ENCODE measurements at places on chromosomes 7 and 10.

DNA sequence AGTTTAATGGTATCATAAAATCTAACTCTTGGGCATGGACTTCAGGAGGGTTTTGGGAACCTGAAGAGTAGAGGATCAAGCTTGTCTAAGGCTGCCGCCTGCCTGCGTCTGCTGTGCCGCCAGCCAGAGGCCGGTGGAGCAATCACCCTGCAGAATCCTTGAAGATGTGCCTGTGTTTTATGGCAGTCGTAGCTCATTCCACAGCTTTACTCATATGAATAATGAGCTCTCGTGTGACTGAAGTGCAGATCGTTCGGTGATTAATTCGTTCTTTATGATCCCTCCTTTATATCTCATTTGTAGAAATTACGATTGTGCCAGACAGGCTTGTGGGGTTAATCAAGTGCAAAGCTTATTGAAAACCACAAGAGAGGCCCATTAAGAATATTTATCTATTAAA, 100.8 kb downstream of the ACTR3B start:
- H3K4me1 ChIP-seq, result peaks cover 5% of the 10 kb centered on the region
- peaks cover 6% of the 10 kb centered on the region for H3K36me3 ChIP-seq
- DNase-seq, result no peak
- H3K27ac ChIP-seq, result no peak overlapping the region
- H3K4me3 ChIP-seq, result no peak overlapping the region

GRCh38 chr10:15620337-15620736, 99.4 kb downstream of the ITGA8 start:
- H3K27me3 ChIP-seq, result no peaks in the 10 kb centered on the region
- H3K4me1 ChIP-seq, result no peaks in the 10 kb centered on the region
- DNase-seq, result no peak
- H3K27ac ChIP-seq, result no peak overlapping the region
- H3K4me3 ChIP-seq, result no peak overlapping the region
- H3K36me3 ChIP-seq, result no peaks in the 10 kb centered on the region

DNA sequence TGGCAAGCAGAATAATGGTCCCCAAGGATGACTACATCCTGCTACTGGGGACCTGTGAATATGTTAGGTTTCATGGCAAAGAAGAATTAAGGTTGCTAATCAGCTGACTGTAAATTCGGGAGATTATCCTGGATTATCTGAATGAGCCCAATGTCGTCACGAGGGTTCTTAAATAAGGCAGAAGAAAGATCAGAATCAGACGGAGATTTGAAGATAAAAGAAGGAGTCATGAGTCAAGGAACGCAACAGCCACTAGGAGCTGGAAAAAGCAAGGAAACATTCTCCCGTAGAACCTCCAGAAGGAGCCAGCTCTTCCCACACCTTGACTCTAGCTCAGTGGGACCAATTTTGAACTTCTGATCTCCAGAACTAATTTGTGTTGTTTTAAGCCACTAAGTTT, 82.9 kb upstream of the APBB1IP start:
- H3K27me3 ChIP-seq, result peaks cover 26% of the 10 kb centered on the region
- no peaks in the 10 kb centered on the region for H3K4me1 ChIP-seq
- H3K27ac ChIP-seq, result no peak overlapping the region
- no peaks in the 10 kb centered on the region for H3K36me3 ChIP-seq
- no peak for DNase-seq
- H3K4me3 ChIP-seq, result no peak overlapping the region

GRCh38 chr7:34838329-34838728, 180.3 kb downstream of the NPSR1 start:
- no peaks in the 10 kb centered on the region for H3K4me1 ChIP-seq
- H3K4me3 ChIP-seq, result no peak overlapping the region
- H3K27me3 ChIP-seq, result peaks cover 21% of the 10 kb centered on the region
- H3K27ac ChIP-seq, result no peak overlapping the region

- no peaks in the 10 kb centered on the region for H3K36me3 ChIP-seq
- DNase-seq, result no peak
- H3K4me3 ChIP-seq, result no peak overlapping the region
- no peaks in the 10 kb centered on the region for H3K4me1 ChIP-seq
- H3K27ac ChIP-seq, result no peak overlapping the region
Observed at GRCh38 chr10:33236916-33237315, 97.6 kb downstream of the NRP1 start.

DNA sequence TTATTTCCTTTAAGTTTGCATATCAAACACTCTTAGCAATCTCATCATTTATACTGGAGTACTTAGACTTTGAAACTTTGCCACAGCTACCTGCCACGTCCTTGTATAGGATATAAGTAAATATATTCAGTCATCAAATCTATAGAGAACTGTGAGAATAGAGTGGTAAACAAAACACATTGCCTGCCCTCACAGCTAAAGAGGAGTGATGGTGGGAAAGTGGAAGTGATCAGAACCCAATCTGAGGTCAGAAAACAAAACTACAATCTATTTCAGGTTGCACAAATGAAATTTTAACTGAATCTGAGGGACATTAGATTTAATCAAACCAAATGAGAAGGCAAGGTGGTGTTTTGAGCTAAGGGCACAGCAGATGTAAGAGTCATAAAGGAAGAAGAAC, 74.8 kb downstream of the ZEB1 start:
- no peaks in the 10 kb centered on the region for H3K27me3 ChIP-seq
- no peak overlapping the region for H3K4me3 ChIP-seq
- H3K27ac ChIP-seq, result no peak overlapping the region
- H3K4me1 ChIP-seq, result peaks cover 27% of the 10 kb centered on the region
- no peak for DNase-seq

DNA sequence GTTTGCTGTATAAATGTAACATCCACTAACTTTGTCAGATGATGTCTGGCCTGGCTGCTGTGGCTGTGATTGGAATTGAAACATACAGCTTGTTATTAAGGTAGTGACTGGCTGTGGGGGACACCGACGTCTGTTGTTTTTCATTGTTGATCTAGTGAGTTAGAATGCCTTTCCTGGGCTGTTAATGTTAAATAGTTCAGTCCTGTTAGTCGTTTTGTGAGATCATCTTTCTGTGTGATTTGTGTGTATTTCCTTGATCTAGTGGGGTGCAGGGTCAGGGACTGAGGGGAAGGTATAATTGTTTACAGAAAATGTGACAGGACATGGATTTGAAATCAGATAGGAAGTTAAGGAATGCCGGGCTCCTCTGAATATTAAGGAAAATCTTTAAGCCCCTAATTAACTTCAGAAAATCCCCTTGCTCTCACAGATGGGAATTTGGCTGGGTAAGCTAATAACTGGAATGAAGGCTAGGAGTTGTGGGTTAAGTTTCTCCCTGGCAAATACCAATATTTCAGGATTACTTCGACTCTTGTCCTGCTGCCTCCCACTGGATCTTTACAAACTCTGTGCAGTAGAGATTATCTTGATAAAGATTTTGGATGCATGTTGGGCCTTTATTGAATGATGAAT, 163.1 kb downstream of the AUTS2 start:
- no peak overlapping the region for H3K4me3 ChIP-seq
- no peaks in the 10 kb centered on the region for H3K4me1 ChIP-seq
- no peak for DNase-seq
- no peak overlapping the region for H3K27ac ChIP-seq
- peaks cover 7% of the 10 kb centered on the region for H3K27me3 ChIP-seq

DNA sequence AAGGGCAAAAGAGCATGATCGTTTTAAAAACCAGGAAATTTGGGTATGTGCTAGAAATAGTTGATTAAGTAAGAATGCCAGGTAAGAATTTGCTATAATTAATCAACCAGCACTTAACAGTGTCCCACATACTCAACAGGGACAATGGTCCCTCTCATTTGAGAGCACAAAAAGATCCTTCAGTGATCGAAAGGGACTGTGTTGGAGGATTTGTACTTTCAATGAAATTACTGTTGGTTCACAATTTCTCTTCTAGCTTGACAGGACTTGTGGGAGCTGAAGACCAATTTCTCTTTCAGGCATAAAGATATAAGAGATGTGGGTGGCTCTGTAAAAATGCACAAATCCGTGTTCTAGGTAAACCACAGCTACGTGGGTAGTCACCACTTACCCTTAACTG, 12.5 kb upstream of the PLEKHS1 start:
- peaks cover 4% of the 10 kb centered on the region for H3K27me3 ChIP-seq
- H3K4me1 ChIP-seq, result no peaks in the 10 kb centered on the region
- DNase-seq, result no peak
- H3K36me3 ChIP-seq, result no peaks in the 10 kb centered on the region
- no peak overlapping the region for H3K4me3 ChIP-seq

DNA sequence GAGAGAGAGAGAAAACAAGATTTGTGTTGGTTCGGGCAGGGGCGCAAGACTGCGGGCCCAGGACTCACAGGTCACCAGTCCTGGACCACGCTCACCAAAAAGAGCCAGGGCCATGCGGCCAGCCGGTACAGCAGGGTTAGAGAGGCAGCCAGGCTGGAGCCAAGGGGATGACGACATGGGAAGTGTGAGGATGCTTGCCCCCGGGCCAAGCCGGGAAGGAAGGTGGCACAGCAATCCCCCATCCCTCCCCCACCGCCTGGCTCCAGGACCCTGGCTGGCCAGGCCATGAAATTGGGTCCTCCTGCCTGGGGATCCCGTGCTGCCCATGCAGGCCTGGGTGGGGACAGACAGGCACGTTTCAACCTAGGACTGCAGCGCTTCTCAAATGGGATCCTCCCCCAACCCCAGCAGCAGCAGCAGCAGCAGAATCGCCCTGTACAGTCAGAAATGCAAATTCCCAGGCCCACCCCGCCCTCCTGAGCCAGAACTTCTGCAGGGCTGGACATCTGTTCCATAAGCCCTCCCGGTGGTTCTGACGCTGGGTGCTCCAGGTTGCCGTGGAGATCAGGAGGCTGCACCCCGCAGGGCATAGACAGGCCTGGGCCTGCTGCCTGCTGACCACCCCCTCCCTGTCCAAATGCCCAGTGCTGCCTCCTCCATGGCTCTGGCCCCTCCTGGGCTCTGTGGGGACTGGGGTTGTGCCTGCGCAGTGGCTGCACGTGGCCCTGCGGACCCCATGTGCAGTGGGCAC, 35.0 kb downstream of the YKT6 start:
- H3K27ac ChIP-seq, result no peak overlapping the region
- no peaks in the 10 kb centered on the region for H3K4me1 ChIP-seq
- DNase-seq, result no peak
- peaks cover 37% of the 10 kb centered on the region for H3K27me3 ChIP-seq

- no peak for DNase-seq
- no peaks in the 10 kb centered on the region for H3K36me3 ChIP-seq
- no peak overlapping the region for H3K4me3 ChIP-seq
- H3K27me3 ChIP-seq, result peaks cover 13% of the 10 kb centered on the region
Observed at GRCh38 chr10:21396889-21397288, 128.6 kb downstream of the SKIDA1 start.

DNA sequence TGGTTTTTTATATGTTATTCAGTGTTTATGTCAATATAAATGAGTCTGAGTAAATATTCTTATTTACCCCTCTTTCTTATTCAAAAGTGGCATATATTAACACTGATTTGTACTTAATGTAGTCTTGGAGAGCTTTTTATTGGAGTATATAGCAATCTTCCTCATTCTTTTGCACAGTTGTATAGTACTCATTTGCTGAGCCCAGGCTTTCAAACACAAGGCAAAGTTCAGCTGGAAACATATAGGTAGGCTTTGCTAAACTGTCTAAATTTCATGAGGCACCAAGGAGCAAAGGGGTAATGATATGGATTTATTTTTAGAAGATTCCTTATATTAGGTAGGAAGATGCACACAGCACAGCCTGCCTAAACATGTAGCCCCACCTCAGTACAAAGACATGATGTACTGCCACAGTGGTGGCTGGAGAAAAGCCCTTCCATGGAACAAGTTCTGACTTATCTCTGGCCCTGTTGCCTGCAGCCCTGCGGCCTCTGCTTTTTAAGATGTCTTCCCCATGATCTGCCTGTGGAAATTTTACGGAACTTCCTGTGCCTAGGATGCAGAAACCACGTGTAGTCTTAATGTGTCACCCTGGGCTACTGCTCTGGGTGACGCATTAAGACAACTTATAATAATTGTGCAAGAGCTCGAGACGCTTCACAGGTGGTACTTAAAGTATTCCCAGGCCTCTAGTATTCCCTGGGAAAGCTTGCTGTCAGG, 9.6 kb upstream of the PDCD4 start:
- H3K4me1 ChIP-seq, result peaks cover 86% of the 10 kb centered on the region
- no peak overlapping the region for H3K4me3 ChIP-seq
- H3K36me3 ChIP-seq, result peaks cover 15% of the 10 kb centered on the region
- peak overlapping the region; percentile 59 for H3K27ac ChIP-seq
- H3K27me3 ChIP-seq, result no peaks in the 10 kb centered on the region

- H3K4me3 ChIP-seq, result no peak overlapping the region
- no peak for DNase-seq
- H3K4me1 ChIP-seq, result no peaks in the 10 kb centered on the region
- H3K27me3 ChIP-seq, result peaks cover 46% of the 10 kb centered on the region
Observed at GRCh38 chr10:132043861-132044695, 21.7 kb upstream of the JAKMIP3 start.

DNA sequence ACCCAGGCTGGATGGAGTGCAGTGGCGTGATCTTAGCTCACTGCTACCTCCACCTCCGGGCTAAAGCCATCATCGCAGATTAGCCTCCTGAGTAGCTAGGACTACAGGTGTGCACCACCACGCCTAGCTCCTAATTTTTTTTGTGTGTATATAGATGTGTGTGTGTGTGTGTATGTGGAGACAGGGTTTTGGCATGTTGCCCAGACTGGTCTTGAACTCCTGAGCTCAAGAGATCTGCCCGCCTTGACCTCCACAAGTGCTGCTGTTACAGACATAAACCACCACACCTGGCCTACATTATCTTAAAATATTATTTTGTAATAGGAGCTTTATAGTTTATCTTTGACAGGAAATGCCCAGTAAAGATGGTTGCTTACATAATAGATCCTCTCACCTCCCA, 25.0 kb downstream of the FOXP2 start:
- DNase-seq, result no peak
- no peak overlapping the region for H3K4me3 ChIP-seq
- H3K36me3 ChIP-seq, result no peaks in the 10 kb centered on the region

DNA sequence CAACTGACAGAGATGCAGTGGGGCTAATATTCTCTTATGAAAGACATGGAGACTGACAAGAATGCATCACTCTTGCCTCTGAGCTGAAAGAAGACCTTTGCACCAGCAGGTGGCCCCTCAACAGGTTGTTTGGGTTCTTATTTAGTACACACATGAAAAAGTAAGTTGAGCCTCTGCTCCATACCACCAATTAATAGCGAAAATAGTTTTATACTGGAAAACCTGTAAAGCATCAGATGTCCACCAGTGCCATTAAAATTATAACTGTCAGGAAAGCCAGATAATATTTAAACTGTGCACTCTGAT, 26.3 kb upstream of the FAM13C start:
- H3K27me3 ChIP-seq, result no peaks in the 10 kb centered on the region
- no peaks in the 10 kb centered on the region for H3K36me3 ChIP-seq
- H3K27ac ChIP-seq, result no peak overlapping the region
- no peak overlapping the region for H3K4me3 ChIP-seq
